B cell (primary cell): ENCODE measurements at places on chromosomes 5 and 9. TPM values are rescaled to one million over a fixed set of nuclear protein-coding genes. Genes with fewer than 3 reads are reported as not detected.

The RGS7BP gene
- total RNA-seq = not detected in 2 replicates

The HACD4 gene
- 3.9 and 5.7 TPM in 2 replicates for total RNA-seq

The PRDM9 gene
- not detected in 2 replicates for total RNA-seq

The PCDHGB4 gene
- total RNA-seq = 1.6 and 1.8 TPM in 2 replicates

The FOXD4L4 gene
- total RNA-seq = 0.90 and 1.1 TPM in 2 replicates

DNA sequence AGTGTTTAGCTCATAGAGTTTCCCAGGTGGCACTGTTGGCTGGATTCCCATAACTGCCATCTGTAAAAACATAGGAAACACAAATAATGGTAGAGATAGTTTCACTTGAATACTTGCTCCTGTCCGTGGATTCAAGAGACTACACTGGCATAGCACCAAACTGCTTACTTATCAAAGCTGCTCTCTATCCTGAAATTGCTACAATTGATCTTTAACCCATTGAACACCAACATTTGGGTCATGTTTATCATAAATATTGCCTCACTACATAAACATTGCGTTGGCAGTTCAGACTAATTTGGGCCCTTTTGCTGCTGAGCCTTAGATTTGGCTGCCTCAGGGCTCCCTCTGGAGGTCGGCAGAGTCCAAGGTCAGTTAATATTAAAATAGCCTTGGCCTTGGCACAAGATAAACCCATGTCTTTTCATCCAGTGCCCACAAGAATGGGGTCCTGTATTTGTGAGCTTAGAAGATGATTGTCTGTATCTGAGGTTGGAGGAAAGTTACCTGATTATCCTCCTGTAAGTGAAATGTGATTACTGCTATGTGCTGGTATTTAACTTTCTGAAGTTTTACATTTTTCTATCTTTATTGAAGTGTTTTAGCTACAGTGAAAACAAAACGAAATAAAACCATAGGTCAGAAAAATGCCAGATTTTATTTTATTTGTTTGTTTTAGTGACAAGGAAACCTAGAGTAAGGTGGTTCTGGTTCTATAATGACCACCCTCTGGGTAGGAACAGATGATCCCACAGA is 4.0 kb upstream of the RANBP3L start:
- peak; percentile 25 for DNase-seq

DNA sequence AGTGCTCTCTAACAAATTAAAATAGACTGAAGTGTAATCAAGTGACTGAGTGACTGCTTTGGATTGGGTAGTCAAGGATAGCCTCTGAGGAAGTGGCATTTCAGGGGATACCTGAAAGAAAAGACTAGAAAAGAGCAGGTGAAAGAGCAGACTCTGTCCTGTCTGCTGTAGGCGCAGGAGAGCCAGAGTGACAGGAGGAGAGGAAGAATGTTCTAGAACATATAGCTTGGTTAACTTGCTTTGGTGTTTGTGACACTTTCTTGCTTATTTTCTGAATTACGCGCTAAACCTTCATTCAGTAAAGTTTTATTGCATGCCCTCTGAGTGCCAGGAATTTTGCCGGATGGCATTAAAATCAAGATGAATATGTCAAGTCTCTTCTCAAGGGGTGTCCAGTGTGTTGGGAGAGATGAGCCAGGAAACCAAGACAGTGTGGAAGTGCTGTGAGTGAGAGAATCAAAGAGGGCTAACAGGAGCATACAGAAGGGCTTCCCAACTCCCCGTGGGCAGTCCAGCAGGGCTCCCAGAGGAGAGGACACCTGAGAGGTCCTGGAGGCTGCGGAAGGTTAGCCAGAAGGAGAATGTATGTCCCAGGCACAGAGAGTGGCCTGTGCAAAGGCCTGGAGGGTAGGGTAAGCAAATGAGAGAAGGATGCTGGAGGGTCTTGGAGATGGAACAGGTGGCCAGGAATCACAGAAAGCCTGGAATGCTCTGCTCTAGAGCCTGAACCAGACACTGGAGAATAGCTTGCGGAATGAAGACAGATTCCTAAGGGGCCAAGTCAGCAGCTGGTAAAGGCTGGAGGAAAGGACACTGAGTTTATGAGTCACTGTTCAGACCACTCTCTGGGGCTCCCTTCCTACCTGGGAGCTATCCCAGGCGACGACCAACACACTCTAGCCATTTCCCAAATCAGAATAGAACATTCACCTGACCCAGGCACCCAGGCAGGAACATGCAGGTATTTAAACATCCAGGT is 59.3 kb downstream of the SLC22A5 start:
- DNase-seq = no peak

- no peak for DNase-seq
These were observed 5.1 kb upstream of the SLC22A4 start for GRCh38 chr5:132289097-132289496.

DNA sequence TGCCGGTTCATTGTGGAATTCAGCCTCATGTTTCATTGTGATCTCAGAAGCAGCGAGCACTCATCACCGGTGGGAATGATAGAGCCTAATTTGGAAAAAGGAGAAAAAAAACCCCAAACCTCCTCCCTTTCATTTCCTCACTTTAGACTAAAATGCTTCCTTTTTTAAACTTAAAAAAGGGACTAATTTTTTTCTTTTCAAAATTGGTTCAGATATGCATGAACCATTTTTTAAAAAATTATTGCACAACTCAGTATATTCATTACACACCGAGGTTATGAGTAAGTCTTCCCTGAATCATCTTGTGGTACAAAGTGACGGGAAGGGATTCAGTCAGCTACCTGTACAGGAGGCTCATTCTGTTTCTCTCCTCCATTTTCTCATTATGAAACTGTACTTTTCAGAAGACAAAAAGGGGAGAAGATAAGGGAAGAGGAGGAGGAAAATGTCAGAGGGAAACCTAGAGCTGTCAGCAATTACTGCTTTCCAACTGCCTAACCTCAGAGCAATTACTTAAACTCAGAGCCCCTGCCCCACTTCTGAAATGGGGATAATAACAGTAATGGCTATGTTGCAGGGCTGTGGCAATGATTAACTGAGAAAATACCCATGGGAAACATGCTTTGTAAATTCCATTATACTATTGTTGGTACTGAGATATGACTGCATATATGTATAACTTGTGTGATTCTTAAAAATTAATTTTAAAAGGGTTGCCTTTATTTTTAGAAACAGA is 24.0 kb downstream of the GALNT10 start:
- no peak for DNase-seq

- no peak for DNase-seq
These were observed 729 bp upstream of the TNPO1 start for GRCh38 chr5:72815580-72816283.

GRCh38 chr9:131593091-131593820 is 47.9 kb downstream of the PRRT1B start:
- no peak for DNase-seq

GRCh38 chr9:87431837-87432236 is 65.8 kb upstream of the DAPK1 start:
- DNase-seq = no peak

DNA sequence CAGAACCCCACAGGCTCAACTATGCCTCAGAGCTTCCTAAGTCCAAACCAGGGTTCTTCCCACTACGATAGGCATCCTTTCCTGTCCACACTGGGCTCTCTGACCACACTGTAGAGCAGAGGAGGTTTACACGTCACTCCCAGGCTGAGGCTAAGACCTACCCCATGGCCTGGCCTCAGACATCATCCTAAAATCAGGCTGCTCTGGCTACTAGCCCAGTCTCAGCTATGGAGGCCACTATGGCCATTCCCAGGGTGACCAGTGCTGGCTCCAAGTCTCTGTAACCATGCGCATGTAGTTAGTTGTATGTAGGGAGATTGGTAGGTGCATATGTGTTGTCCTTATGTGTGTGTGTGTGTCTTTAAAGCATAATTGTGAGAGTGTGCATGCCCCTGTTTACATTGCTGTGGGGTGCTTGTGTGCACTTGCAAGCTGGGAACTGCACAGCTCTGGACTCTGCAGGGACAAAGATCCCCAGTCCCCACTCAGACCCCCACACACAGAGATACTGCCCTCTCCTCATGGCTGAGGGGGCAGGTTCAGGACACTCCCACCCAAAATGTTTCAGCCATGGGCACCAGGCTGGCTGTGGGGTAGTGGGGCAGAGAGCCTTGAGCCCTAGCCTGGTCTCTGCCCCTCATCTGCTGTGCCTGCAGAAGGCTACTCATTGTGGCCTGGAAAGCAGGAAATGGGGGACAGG is 12.3 kb downstream of the PDLIM4 start:
- no peak for DNase-seq

GRCh38 chr9:105064248-105065097 is 136.5 kb upstream of the ABCA1 start:
- no peak for DNase-seq

- no peak for DNase-seq
These were observed 509.7 kb upstream of the CLINT1 start for GRCh38 chr5:158368686-158369085.

DNA sequence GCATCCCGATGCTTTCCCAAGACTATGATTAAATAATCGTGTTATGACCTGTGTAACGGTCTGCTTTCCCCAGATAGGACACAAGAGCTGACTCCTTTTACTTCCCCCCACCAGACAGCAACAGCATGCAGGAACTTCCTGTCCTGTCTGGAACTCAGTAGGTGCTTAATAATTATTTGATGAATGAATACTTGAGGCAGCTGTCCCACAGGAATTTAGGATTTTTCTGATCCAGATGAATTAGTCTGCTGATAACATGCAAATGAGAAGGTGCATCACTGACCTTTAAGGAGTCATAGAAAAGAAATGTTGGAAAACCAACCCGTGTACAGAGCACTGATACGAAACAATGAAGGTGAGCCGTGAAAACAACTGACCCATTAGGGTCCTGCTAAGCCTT is 12.2 kb downstream of the RNF130 start:
- no peak for DNase-seq

- DNase-seq = no peak
These were observed 63.2 kb downstream of the TTLL11 start for GRCh38 chr9:122029898-122030297.

DNA sequence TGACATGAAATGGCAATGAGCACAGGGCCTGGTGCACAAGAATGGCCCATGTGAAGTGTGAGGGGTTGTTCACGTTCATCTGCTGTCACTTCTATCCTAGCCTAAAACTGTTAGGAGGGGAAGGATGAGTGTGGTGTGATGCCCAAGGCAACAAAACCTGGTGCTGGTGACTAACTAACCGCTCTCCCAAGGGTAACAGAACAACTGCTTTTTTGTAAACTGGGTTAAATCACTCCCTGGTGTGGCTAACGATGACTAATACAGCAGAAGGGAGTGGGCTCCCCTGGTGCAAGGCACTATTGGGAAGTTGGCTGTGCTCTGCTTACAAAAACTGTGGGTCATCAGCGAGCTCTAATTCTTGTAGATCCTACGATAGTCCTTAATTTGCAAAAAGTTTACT is 103.2 kb upstream of the VCAN start:
- no peak for DNase-seq
